ENCODE measurements at places on chromosomes 6 and 20.

GRCh38 chr20:63808964-63809674, 21.9 kb downstream of the ZBTB46 start:
- DNase-seq: no peak

- DNase-seq: no peak
These were observed 853 bp downstream of the WFDC8 start for GRCh38 chr20:45578231-45578630.

DNA sequence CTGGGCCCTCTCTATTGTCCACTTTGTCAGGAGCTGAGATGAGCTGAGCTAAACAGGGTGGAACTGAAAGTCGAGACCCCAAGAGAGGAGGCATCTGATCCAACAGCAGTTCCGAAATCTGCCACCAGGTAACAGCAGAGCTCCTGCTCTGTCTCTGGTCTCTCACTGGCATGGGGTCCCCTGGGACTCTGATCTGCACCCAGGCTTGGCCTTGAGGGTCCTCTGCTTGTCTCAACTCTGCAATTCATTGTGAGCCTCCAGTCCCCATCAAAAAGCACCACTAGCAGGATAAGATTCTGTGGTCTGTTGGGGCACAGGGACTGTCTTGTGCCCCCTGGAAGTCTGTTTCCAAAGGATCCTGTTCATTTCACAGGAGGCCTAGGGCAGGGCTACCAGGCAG, 62.5 kb upstream of the TOP1 start:
- DNase-seq: no peak

DNA sequence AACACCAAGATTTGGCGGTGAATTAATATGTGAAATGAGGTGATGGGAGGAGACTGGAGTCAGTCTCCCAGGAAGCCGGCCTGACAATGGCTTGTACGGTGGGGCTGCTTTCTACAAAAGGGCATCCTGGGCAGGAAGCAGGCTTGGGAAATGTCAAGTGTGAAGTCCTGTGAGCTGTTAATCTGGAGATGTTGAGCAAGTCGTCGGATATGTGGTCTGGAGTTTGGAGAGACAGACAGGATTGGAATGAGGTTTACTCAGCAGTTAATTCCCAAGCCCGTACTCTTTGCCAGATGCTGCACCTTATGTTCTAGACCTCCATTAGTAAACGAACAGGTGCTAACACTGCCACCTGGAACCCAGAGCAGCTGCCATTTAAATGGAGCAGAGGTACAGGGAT, 107.7 kb upstream of the FOXC1 start:
- DNase-seq: no peak

GRCh38 chr6:1616701-1617463, 7.2 kb downstream of the FOXC1 start:
- no peak for DNase-seq

GRCh38 chr6:154229786-154230185, 126.8 kb downstream of the IPCEF1 start:
- DNase-seq: peak; percentile 69

DNA sequence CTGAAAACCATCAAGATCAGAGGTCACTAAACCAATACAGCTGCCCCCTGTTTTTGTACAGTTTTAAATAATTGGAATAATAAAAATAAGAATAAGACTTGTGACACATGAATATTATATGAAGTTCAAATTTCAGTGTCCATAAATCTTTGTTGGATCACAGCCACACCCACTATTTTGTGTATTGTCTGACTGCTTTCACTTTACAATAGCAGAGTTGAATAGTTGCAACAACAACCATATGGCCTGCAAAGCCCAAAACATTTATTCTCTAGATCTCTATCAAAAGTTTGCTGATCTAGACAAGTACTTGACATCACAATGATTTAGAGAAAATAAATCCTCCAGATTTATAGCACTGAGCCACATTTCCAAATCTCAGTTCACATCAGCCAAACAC, 73.6 kb downstream of the SPTLC3 start:
- DNase-seq: no peak

GRCh38 chr20:63328718-63329275, 32.4 kb downstream of the CHRNA4 start:
- DNase-seq: no peak

All from activated T-cell treated with anti-CD3 and anti-CD28 coated beads, Interleukin-2, amount 50 U/mL, for 24 hours (primary cell).